ENCODE measurements at places on chromosomes 7 and 10. TPM values are rescaled to one million over a fixed set of nuclear protein-coding genes. Genes with fewer than 3 reads are reported as not detected.

The CTAGE4 gene
- total RNA-seq, result 2.8 TPM

The CHN2 gene
- total RNA-seq, result 5.1 TPM

The AKR1D1 gene
- not detected for total RNA-seq

The RUFY2 gene
- total RNA-seq, result 11.1 TPM

GRCh38 chr10:60139798-60140566, 233.6 kb upstream of the CCDC6 start:
- no peak for DNase-seq

DNA sequence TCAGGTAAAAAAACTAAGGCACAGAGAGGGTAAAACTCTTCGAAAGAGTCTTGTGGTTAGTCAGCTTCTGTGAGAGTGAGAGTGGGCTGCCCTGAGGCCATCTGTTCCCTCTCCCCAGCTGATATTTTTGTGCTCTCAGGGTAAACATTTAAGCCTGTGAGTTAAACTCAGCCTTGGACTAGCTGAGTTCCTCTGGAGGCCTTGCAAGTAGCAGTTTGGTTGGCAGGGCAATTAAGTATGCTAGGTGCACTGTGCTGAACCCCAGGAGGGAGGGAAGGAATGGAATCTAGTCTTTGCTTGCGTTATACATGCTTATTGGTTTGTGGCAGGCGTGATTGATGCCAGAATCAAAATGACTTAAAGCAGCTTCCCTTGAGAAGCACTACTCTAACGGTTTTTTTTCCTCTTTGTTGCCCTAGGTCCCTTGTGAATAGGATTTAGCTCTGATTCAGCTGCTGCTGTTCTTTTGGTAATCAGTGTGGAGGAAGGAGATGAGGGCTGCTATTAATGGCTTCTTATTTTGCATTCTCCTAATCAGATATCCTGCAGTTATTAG, 140.2 kb downstream of the AUTS2 start:
- no peak for DNase-seq

DNA sequence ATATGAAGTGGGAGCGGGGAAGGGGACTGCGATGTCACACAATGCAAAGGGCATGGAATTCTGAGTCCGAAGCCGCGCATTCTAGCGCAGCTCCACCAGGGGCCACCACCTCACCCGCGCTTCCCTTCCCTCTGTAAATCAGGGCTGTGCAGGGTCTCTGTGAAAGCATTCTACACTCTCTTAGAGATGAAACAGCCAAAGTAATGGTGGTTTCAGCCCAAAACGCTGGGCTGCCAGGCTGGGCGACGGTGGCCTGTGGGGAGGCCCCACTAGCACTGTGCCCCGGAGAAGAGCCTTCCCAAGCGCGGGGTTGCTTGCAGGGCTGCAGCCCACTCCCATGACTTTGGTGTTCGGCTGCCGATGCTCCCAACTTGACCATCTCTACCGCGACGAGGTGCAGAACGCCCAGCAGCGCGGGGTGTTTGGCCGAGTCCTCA, 11.4 kb downstream of the ATG9B start:
- no peak for DNase-seq

DNA sequence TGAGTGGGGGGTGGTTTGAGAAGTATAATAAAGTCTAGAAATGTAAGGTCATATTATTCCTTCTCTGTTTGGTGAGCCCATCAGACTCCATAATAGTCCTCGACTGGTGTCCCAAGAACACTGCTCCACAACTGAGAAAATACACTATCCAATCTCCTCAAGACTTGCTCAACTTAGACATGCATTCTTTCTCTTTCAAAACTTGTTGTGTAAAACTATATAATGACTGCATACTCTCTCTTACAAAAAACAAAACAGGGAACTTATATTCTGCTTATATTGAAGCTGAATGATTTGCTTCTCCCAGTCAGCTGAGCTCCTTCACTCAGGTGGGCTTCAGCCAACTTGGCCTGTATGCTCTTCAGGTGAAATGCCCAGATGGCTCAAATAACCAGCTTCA, 204.7 kb downstream of the ZNF365 start:
- DNase-seq, result no peak

DNA sequence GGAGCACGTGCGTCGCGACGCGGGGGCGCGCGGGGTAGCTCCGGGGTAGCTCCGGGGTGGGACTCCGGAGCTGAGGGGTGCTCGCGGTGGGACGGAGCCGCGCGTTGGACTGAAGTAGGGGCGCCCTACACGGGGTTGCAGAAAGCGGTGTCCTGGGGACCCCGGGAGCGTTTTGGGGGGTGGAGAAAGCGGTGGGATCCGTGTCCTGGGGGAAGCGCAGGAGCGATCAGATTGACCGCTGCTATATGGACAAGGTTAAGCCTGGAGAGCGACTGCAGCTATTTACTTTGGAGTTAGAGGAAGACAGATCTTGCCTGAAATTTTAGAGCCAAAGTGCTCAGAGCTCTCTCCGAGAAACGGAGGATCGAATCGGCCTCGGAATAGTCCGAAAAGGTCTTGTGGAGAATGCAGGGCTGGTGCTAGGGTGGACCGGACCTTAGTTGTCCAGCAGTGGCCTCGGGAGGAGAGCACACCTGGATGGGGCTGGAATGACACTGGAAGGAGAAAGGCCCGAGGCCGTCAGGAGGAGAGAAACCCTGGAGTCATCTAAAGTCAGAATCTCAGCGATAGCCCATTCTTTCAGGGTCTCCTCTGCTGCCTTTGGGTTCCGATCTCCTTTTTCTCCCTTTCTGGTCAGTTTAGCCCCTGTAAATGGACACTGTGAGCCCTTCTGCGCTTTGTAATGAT, 564 bp downstream of the PDSS1 start:
- no peak for DNase-seq

DNA sequence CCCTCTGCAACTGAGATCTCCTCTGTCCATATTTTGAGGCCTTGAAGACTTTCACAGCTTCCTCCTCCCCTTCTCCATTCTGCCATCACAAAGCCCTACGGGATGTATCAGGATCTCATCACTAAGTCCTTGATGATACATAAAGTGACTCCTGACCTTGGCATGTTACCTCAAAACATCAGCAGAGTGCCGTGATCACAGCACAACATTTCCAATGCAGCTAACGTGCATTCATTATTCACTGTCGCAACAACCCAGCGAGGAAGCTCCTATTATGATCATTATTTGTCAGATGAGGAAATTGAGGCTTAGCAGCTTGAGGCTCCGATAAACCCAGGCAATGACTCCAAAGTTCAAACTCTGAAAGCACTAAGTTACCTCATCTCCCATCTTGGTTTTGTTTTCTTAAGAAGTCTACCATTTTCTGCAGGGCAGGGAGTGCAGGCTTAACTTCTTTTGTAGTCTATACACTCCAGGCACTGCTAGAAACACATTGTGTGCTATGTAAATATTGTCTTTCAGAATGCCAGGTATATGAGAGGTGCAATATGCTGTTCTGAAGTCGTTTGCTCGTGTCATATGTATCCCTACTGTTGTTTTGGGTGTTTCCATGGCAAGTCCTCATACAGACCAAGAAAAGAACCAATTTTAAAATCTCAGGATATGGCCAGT, 80.6 kb upstream of the C1QL3 start:
- no peak for DNase-seq

DNA sequence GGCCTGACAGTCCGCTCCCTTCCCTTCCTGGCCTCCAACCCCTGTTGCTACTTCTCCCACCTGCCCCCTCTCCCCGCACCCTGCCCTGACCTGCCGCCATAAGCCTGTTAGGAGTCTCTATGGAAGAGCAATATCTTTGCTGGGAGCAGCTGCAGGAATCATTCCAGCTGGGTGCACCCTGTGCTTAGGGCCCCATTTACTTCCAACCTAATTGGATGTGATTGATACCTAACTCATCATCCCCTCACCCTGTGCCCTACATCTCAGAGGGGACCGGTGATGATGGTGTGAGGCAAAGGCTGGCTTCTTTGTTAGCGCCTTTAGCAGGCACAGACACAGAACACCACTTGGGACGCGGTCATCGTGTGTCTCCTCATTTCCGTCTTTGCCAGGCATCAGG, 80.0 kb upstream of the FAM180A start:
- DNase-seq, result no peak

DNA sequence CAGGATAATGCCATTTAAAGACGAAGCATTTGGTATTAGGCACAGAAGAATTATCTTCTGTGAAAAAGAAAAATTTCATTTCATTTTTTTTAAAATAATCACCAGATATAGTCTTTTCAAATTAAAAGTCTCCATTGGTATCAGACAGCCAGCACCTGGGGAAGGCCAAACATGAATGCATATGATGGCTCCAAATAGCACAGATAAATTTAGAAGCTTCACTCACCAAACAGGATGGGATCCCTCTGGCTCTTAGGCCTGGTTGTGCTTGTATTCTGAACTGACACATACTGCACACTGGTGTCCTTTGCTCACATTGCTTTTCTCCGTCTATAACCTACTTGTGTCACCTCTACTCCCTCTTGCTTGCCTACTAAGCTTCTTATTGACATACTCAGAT, 169.5 kb upstream of the CHRM2 start:
- DNase-seq, result no peak

DNA sequence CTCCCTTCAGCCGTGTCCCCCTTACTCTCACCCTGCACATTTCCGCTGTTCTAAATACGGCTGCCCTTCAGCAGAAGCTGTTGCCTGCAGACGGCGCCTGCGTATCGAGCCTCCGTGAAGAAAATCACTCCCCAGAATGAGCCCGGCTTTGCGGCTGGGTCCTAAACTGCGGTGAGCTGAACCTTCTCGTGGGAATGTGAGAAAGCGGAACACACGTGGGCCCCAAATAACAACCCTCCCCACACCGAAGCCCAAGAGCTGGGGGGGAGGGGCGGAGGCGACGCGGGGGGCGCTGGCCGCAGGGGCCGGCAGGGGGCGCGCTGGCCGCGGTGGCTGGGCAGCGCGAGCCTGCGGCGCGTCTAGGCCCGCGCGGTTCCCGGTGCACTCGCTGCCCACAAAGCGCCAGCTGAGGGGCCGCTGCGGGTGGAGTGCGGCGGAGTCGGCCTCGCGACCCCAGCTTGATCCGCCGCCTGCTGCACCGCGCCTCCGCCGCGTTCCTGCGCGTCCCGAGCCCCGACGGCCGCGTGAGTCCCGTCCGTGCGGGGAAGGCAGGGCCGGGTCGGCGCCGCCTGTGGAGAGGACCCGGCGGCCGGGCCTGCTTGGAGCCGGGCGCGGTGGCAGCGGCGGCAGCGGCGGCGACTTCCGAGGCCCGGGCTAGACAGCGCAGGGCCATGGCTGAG, at the start of gene ZNF398:
Gene ZNF398, plus strand, starts transcription at position 382 of the 680 bp plus-strand sequence. Its CDS starts 290 bp downstream, at position 672.
- no peak for DNase-seq

DNA sequence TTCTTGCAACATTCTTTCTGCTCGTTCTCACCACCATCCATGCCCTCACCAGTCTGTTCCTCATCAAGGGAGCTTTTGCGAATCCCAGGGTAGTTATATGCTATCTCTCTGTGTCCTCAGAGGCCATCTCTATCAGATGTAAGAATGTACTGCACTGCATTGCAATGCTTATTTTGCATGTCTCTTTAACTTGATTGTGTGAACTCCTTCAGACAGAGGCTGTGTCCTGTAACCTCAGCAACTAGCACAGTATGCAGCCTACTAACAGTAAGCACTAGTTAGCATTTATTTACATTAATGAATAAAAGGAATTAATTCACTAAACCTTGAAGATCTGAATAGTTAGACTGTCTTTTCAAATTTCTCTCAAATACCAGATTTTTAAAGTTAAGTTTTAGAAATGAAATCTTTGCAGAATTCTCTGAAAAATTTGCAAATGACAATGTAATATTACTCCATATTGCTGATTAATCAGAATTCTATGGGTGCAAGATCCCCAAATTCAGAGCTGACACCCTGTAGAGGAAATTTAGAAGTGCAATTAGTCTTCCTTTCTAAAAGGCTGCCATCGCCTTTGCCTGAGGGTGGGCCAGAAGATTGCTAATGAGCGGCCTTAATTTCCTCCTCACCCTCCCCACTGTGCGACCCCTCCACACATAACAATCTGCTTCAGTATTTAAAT, 10.3 kb upstream of the LHFPL3 start:
- no peak for DNase-seq

DNA sequence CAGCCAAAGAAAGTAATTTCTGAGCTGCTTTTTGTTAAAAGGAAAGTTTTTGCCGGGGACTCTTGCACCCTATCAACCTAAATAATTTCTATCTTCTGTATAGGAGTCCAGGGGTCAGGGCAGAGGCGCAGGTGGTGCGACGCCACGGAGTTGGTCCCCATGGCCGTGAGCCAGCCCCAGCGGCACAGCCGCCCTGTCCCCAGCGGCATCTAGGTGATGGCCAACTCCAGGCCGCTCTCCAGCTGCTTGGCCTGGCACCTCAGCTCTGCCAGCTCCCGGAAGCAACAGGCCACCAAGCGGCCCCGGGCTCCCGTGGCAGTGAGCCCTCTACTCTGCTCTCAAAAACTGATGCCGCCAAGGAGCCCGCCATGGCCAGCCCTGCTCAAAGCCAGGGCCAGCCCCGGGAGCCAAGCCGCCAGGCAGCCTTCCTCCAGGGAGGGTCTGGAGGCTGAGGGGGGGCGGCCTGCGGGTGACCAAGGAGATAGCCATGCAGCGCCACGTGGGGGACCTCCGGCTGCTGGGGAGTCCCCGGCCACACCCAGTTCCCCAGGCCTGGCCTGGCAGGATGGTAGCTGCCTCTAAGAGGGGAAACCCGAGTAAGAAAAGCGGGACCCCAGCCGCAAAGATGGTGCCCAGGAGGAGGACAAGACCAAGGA, 22.8 kb upstream of the LANCL2 start:
- no peak for DNase-seq

Measured in epithelial cell of proximal tubule (primary cell).